ENCODE measurements at places on chromosomes 4 and X.

- DNase-seq = no peak
These were observed 198.9 kb upstream of the LDB2 start for GRCh38 chr4:17097362-17097761.

- no peak for DNase-seq
These were observed 14.5 kb downstream of the UGT2B15 start for GRCh38 chr4:68655764-68656444.

GRCh38 chrX:71958281-71958675 is 47.6 kb downstream of the NHSL2 start:
- no peak for DNase-seq

DNA sequence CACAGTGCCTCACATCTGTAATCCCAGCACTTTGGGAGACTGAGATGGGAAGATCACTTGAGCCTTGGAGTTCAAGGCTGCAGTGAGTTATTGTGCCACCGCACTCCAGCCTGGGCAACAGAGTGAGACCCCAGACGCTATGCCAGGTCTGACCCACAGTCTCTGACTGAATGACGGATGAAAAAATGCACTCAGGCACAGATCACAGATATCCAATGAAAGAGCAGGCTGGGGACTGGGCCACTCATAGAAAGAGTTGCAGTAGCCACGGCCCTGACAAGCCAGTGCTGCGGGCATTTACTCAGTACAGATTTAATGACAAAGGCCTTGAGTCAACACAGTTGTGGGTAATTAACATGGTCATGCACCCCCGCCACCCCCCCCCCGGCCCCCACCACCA is 22.7 kb downstream of the NUDT6 start:
- DNase-seq = no peak

- DNase-seq = no peak
These were observed 20.6 kb downstream of the SH3D19 start for GRCh38 chr4:151304755-151305154.

DNA sequence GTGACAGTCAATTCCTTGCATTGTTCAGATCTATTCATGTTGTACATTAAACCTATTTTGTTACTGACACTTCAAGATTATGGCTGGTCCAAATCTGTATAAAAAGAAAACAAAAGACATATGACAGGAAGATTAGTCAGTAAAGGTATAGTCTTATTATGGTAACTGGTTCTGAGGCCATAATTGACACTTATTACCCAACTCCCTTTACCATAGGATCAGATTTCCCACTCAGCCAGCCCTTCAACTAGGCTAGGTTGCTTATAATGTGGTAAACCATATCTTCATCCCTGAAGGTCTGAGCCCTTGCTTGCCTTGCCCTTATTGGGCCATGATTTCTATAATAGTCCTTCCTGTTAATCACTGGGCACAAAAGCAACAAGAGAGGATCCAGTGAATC is 289.6 kb downstream of the CXXC4 start:
- no peak for DNase-seq

- no peak for DNase-seq
These were observed 17.3 kb downstream of the TEC start for GRCh38 chr4:48252313-48252712.
